Forelimb muscle (tissue), 1 donor: ENCODE measurements at places on chromosomes 1 and 21. TPM values are rescaled to one million over a fixed set of nuclear protein-coding genes. Genes with fewer than 3 reads are reported as not detected.

GRCh38 chr1:236395947-236396664 lies 2.0 kb downstream of the EDARADD start:
- DNase-seq: no peak

DNA sequence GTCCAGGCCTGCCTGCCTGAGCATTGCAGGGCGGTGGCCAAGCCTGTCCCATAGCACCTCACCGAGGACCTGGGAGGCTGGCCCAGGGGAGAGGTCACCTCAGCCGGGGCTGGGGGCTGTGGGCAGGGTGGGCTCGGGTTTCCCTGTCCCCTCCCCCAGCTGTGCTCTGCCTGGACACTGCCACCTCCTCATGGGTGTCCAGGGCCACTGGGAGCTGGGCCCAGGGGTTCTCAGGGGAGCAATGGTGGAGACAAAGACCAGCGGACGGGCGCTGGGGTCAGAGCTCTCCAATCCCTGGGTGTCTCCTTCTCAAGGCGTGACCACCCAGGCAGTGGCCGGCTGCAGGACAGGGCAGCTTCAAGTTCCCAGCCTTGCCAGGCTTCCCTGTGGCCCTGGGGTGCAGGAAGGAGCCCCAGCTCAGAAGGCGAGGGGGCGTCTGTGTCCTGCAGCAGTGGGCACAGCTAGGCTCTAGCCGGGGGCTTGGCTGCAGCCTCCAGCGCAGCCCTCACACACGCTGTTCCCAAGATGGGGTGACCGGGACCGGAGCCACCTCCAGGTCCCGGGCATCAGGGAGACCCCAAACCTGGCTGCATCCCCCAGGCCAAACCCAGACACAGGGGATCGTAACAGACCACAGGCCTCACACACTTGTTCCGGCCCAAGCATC lies 29.0 kb downstream of the TP73 start:
- no peak for DNase-seq

GRCh38 chr1:162674034-162674608 lies 41.9 kb downstream of the DDR2 start:
- DNase-seq: no peak

DNA sequence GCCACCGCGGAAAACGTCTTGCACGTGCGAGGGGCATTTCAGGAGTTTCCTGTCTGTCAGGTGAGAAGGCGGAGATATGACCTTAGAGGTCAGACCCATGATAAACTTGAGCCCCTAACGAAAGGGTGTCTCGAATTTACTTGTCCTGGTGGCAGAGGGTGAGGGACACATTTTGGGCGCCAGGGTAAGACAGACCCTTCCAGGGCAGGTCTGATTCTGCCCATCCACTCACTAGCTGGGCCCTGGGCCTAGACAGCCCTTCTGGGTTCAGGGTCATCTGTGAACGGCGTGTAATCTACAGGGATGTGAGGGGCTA lies 395 bp upstream of the CSRP1 start:
- DNase-seq: no peak

DNA sequence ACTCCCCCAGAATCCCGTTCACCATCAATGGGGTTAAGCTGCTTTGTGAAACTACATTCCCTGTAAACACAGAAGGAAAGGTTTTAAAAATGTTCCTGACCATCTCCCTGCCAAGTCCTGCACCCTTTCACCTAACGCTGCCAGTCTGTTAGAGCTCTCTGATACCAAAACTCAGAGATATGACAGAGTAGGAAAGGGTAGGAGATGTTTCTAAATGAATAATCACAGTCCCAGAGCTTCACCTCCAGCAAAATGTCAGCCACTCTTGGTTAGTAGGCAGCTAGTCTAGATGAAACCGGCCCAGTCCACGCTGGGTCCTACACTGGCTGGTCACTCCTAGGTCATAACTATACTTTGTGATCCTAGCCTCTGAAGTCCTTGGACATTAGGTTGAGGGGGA lies 26.7 kb downstream of the SLAMF6 start:
- DNase-seq: no peak

GRCh38 chr1:36170643-36171412 lies 14.9 kb downstream of the MAP7D1 start:
- no peak for DNase-seq

DNA sequence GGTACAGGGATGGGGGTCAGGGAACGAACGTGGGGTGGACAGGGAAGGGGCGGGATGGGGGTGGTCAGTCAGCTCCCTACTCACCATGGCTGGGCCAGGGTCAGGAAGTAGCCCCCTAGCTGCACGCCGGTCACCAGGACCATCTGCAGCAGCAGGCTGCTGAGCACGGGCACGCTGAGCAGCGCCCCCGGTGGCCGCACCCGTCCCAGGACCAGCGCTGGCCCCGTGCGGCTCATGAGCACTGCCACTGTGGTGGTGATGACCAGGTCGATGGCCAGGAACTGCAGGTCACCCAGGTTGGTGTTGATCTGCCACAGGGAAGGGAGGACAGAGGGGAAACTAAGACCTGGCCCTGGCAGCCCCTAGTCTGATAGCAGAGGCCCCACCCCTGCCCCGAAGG lies 6.5 kb upstream of the MFAP2 start:
- no peak for DNase-seq

- DNase-seq: no peak
These were observed 87.0 kb downstream of the CEP350 start for GRCh38 chr1:180041582-180041981.

DNA sequence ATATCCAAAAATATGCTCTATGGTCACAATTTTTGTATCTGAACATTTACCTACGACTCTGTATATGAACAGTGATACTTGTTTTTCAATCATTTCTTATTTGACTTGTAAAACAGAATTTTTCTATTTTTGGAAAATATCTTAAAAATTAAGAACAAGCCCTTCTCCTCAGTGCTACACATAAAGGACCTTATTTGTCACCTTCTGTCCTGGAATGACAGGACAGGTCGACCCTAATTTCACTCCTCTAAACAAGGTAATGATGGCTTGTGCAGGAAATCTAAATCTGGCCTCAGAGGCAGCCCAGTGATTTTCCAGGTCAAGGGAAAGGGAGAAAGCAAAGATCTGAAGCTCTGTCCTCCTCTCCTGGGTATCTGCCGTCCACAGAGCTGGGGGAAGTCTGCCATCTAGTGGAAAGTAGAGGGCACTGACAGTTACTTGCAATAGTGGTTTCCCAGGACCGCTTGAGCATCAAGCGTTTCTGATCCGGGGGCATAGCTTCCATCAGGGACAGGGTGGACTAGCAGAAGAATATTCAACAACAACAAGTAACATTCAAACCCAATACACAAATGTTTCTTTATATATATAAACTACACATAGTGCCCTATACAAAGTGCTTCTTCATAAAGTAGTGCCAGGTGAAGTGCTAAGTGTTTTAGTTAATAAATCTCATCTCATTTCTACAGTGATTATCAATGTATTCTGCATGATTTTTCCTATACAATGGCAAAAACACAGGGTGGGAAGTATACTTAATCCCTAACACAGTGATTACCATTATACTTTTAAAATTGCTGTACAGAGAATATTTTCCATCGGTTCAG lies 74.6 kb downstream of the SLC25A24 start:
- peak; percentile 60 for DNase-seq

GRCh38 chr1:45359882-45360513 lies 19.8 kb upstream of the MUTYH start:
- DNase-seq: peak; percentile 70

DNA sequence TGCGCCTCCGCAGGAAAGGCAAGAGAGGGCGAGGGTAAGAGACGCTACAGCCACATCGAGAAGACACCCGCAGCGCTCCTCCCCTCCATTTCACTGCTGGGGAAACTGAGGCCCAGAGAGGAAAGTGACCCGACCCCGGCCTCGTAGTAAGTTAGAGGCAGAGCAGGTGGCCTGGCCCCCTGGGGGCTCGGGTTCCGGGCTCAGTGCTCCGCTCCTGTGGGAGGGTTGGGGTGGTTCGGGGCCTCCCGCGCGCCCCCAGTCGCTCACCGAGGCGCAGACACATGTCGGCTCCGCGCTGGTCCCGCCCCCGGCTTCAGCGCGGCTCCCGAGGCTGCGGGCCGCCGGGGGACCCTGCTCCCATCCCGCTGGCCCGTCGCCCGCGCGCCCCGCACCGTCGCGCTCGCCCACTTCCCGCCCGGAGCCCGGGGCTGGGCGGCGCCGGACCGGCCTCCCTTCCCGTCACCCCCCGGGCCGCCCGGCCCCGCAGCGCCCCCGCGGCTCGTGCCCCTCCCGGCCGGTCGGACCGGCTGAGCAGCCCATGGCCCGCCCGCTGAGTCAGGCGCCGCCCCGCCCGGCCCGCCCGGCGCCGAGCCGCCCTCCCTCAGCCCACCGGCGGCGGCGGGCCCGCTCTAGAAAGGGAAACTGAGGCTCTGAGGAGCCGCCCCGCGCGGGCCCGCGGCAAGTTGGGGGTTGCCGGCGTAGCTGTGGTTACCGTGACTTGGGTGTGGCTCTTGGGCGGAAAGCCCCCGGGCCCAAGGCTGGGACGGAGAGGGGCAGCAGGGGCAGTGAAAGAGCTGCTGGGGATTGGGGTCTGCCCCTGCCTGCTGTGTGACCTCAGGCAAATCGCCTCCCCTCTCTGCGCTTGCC lies at the start of gene TMEM54:
Gene TMEM54, minus strand, starts transcription at position 434 of the 867 bp plus-strand sequence. Its CDS starts 151 bp downstream, at position 283.
- DNase-seq: no peak

GRCh38 chr1:214367841-214368240 lies 86.9 kb downstream of the SMYD2 start:
- DNase-seq: no peak

DNA sequence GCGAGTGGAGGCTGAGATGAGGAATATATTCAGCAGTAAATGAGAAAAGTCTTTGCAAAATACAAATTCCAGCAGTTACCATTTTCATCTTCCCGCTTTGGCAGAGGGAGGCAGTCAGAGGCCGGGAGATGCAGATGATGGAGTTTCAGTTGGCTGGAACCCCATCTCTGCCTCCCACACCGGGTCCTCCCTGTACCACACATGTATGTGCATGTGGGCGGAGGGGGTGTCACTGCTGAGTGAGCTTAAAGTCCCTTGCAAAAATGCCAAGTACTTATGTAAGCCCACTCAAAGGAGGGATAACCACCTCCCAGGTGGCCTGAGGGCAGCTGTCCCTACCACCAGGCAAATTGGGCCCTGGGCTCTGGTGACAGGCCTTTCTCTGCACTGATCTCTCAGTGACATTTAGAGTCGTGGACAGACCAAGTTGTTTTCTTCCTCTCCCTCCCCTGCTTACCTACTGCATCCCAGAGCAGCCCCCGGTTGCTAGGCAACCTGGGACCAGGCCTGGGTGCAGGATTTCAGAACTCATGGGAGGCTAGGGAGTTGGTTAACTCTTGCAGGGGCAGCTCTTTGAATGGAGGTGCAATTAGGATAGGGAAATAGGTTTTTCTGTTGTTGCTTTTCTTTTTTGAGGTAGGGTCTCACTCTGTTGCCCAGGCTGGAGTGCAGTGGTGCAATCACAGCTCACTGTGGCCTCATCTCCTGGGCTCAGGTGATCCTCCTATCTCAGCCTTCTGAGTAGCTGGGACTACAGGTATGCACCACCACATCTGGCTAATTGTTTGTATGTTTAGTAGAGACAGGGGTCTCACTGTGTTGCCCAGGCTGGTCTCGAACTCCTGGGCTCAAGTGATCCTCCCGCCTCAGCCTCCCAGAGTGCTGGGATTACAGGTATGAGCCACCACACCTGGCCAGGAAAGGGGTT lies 17.1 kb upstream of the UBXN10 start:
- no peak for DNase-seq

GRCh38 chr1:159248311-159248710 lies 43.6 kb downstream of the ACKR1 start:
- DNase-seq: no peak

GRCh38 chr1:114131526-114132220 lies 22.0 kb downstream of the SYT6 start:
- DNase-seq: no peak

GRCh38 chr1:61387829-61388228 lies 305.5 kb downstream of the NFIA start:
- no peak for DNase-seq

- no peak for DNase-seq
These were observed 254.3 kb downstream of the PTPRC start for GRCh38 chr1:198893141-198893540.

DNA sequence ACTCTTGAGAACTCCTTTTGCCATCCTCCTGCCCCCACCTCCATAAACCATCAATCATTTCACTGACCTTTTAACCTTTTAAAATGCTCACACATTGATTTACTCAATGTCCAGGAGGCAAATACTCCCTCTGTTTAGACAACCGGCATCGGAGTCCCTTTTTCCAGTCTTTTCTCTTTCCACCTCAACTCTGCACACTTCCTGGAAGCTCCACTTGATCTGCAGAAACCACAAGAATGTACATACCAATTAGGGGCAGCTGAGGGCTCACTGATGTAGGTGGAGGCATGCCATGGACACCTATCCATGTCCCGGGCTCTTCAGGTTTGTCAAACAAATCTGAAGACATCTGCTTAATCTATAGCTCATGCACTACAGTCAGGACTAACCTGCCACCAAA lies 5.3 kb upstream of the AMIGO1 start:
- no peak for DNase-seq

DNA sequence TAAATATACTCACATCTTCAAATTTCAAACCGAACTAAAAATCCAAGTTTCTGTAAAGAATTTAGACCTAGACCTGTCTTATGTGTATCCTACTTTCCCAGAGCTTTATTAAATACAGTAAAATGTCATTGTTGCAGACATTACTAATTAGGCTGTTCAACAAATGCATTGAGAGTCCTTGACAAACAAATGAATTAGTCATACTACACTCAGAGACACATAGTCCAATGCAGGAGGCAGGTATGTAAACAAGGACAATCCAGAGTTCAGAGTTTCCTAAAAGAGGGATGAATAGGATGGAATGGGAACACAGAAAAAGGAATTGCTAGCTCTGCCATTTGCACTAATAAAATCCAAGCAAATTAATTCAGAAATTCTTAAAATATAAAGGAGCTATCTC lies 1.6 kb upstream of the EGLN1 start:
- no peak for DNase-seq

- DNase-seq: no peak
These were observed 17.8 kb downstream of the POFUT2 start for GRCh38 chr21:45269861-45270260.

GRCh38 chr21:43794311-43794710 lies 4.9 kb downstream of the RRP1 start:
- no peak for DNase-seq

- no peak for DNase-seq
These were observed 67.6 kb downstream of the OLFML2B start for GRCh38 chr1:161956097-161956496.

DNA sequence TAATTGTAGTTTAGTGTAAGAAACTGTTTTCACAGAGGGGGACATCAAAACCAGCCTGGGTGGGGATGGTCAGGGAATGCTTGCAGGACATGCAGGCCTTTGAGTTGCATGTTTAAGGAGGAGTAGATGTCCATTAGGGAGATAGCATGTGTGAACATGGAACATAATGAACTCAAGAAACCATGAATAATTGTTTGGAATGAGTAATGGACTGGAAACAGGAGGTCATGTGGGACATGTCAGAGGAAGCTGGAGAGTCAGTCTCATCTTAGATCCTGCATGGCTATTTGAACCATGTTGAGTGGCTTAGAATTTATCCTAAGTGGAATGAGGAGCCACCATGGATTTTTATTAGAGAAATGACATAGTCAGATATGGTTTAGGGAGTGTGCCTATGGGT lies 86.4 kb downstream of the RPE65 start:
- no peak for DNase-seq

GRCh38 chr1:21526441-21526840 lies 17.2 kb downstream of the ALPL start:
- DNase-seq: no peak

ZNF593OS gene
- 1.5 TPM for polyA plus RNA-seq

LORICRIN gene
- not detected for polyA plus RNA-seq

OLIG2 gene
- polyA plus RNA-seq: not detected

SLC19A1 gene
- polyA plus RNA-seq: 8.5 TPM

DCST1 gene
- 0.09 TPM for polyA plus RNA-seq

HSPB7 gene
- 159 TPM for polyA plus RNA-seq

BMP8B gene
- polyA plus RNA-seq: 1.3 TPM

SPRR2D gene
- not detected for polyA plus RNA-seq

USH2A gene
- polyA plus RNA-seq: 0.05 TPM
